Activated CD4-positive, alpha-beta T cell treated with anti-CD3 and anti-CD28 coated beads, Interleukin-2, amount 50 U/mL, for 48 hours (primary cell): ENCODE measurements at places on chromosomes 2 and 18.

GRCh38 chr2:228927028-228928010 lies 343.8 kb downstream of the PID1 start:
- no peak for DNase-seq

- no peak for DNase-seq
Measured at GRCh38 chr2:205904873-205905272, 181.1 kb downstream of the INO80D start.

GRCh38 chr2:222708274-222708710 lies 36.8 kb downstream of the MOGAT1 start:
- peak; percentile 86 for DNase-seq

DNA sequence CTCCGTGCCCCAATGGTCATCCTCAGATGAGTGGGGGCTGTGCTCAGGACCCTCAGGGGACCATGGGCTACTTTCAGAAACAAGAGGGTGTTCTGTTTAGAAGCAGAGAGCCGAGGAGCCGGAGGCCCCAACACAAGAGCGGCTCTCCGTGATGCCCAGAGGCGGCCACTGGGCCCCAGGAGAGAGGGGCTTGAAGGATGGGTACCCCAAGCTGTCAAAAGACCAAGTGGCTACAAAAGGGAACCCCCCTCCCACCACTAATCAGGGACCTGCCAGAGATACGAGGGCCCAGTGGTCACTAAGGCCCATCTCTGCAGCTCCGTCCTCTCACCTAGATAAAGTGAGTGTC lies 93.6 kb downstream of the HDAC4 start:
- no peak for DNase-seq

DNA sequence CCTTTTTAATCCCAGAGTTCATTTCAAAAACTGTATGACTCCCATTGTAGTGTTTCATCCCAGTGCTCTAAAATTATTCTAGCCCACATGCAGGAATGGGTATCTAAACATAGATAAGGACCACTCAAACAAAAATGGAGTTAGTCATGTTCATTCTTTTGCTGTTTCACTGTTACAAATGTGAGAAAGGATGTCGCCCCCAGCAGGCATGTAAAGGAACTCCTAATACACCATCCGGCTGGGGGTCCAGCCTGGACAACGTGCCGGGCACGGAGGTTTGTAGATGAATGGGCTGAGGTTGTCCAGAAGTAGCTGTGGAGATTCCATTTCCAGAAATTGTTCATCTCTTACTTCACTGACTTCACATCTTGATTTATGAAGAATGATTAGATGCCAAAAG lies 101.9 kb upstream of the RAB12 start:
- DNase-seq: no peak

- no peak for DNase-seq
Measured at GRCh38 chr2:156511122-156511521, 74.9 kb downstream of the GPD2 start.

DNA sequence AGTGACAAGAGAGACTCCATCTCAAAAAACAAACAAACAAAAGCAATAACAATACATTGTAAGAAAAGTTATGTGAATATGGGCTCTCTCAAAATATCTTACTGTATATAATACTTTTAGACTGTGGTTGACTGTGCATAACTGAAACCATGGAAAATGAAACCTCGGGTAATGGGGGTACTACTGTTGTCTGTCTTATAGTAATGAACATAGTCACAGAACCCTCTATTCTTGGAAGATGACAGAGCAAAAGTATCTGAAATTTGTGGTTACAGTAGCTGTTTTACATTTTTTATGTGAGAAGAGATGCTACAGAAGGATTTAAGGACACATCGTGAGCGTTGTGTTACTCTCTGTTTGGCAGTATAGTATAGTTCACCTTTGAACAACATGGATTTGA lies 60.5 kb downstream of the MAP4K4 start:
- DNase-seq: no peak

GRCh38 chr18:44537526-44537925 lies 143.2 kb upstream of the SETBP1 start:
- DNase-seq: no peak

DNA sequence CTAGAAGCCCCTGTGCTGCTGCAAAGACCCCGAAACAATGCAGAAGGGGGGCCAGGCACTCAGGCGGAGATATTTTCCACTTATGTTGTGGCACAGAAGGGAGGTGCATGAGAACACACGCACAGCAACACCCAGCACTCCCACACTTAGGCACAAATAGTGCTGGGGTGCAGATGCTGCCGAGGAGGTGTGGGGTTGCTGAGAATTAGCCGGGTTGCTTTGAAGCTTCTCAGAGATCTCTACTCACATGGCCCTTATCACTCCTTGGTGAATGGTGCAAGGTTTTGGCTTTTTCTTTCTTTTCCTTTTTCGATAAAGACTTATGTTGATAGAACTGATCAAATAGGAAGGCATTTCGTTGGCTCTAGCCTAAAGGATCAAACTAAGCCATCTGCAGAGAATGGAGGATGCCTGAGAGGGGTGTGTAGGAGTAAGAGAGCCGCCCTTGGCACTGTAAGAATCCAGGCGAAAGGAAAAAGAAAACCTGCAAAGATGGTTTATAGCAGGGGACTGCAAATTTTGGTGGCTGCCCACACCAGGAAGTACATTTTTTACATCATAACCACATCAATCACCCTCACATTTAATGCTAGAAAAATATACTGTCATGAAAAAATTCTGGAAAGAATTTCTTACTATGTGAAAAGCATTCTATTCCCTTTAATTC lies 27.9 kb upstream of the FHL2 start:
- DNase-seq: no peak

DNA sequence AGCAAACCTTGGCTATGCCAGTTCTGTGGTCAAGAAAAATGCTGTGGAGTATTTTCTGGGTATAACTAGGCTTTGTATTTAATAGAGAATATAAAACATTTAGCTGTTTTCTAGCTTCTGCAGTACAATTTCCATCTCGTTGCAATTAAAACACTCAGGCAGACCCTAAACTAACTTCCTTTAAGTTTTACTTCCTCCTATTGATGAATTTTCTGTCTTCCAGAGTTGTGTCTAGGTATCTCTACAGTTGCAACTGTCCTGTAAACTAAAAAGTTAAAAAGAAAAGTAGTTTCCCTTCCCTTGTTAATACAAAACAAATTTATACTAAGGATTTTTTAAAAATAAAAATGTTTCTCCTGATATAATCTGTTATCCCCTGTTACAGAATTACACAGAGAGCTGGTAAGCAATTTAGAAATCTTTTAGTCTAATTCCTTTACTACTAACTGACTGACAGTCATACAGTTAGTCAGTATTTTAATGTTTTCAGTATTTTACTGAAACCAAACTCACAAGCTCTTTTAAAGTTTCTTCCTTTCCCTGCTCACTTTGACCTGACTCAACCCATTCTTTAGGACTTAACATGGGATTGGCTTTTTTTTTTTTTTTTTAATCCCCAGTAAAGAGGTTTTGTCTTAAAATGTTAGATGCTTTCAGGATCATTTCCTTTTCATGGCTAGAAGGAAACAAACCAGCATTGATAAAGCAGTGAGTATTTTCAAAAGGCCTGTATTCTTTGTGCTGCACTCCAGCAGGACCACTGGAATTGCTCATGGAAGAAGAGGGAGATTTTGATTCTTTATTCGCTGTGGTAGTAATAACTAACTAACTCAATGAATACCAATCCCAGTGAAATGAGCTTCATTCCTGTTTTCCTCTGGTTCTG lies 22.9 kb downstream of the ITGAV start:
- DNase-seq: no peak

DNA sequence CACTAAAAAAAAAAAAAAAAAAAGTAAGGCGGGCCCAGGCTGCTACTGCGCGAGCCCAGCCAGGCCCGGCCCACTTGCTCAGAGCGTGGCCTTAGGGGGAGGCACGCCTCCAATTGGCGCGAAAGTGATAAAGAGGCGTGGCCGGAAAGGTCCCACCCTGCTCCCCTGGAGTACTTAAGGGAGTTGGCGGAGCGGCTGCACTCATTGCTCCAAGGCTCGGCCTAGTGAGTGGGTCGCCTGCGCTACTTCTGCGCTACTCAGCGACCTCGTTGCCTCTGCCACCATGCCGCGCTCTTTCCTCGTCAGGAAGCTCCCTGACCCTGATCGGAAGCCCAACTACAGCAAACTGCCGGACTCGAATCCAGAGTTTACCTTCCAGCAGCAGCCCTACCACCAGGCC lies 36.9 kb downstream of the UNC80 start:
- no peak for DNase-seq

DNA sequence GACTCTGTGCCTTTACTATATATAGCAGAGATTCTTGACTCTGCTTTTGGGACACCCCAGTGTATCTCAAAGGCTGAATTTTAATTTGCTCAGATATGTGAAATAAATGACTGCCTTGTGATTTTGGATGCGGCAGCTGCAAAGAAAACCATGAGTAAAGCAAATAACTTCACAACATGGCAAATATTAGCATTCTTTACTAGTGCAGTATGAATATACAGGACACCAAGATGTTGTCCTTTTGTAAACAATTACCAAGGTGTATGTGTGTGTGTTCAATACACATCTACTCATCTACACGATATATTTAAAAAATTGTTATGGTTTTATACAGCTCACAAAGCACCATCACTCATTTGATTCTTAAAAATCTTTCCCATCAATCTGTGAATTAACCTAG lies 70.6 kb upstream of the TCF4 start:
- DNase-seq: no peak

GRCh38 chr2:73297151-73297559 lies 3.8 kb upstream of the EGR4 start:
- DNase-seq: no peak

- DNase-seq: peak; percentile 73
Measured at GRCh38 chr2:176001281-176001915, 669 bp downstream of the LNPK start.

GRCh38 chr2:165113414-165113813 lies 90.4 kb downstream of the SCN3A start:
- DNase-seq: no peak

- DNase-seq: no peak
Measured at GRCh38 chr2:79910643-79911042, 393.9 kb downstream of the LRRTM1 start.

DNA sequence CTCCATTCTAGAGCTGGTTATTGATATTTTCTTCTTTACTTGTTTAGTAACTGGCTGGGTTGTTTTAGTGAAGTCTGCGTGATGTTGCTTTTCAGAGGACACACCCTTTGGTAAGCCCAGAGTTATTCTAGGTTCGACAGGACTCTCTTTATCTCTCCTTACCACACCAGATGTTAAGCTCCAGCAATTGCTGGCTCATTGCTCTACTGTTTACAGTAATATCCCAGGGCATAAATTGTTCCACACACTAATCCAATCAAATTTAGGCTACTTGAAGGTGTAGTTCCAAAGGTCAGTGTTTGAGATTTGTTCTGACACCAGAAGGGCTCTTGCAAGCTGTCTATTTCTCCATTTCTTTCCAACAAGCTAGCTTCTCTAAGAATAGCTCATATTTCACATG lies 506.6 kb downstream of the NR4A2 start:
- no peak for DNase-seq

- DNase-seq: no peak
Measured at GRCh38 chr2:109260886-109261700, 132.1 kb downstream of the SH3RF3 start.

GRCh38 chr2:33215299-33215698 lies 261.1 kb upstream of the RASGRP3 start:
- DNase-seq: no peak

- DNase-seq: no peak
Measured at GRCh38 chr2:69300650-69301049, 86.4 kb downstream of the GFPT1 start.

GRCh38 chr2:173226899-173227698 lies 127.6 kb upstream of the CDCA7 start:
- DNase-seq: no peak

- no peak for DNase-seq
Measured at GRCh38 chr18:39274535-39274934, 1708.9 kb upstream of the CELF4 start.

- DNase-seq: no peak
Measured at GRCh38 chr18:21331065-21331464, 89.0 kb downstream of the GREB1L start.

DNA sequence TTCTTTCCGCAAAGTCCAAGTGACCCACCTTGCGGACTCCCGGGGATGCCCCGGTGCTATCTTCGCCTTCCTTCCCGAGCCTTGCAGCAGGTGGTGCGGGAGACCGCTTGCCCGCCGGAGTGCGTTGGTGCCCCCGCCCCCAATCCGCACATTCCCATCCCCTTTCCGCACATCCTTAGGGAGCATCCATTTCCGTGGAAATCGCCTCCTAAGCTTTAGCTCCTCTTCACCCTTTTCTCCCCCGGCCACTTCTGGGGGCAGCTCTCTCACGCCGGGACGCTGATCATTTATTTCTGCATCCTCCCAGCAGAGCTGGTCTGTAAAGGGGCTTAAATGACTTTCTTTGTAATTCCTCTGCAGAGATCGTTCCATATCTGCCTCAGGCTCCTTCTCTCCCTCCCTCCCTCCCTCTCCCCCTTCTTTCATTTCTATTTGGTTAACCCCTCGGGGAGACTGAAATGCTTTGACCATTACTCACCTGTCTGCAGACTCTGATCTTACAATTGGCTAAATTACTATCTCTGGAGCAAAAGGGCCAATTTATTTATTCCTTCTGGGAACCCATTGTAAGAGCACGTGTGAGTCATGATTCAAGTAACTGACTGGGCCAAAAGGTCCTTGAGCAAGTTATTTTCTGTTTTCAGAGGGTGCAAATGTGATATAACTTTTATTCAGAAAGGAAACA lies 1.3 kb upstream of the LYPD1 start:
- no peak for DNase-seq

DNA sequence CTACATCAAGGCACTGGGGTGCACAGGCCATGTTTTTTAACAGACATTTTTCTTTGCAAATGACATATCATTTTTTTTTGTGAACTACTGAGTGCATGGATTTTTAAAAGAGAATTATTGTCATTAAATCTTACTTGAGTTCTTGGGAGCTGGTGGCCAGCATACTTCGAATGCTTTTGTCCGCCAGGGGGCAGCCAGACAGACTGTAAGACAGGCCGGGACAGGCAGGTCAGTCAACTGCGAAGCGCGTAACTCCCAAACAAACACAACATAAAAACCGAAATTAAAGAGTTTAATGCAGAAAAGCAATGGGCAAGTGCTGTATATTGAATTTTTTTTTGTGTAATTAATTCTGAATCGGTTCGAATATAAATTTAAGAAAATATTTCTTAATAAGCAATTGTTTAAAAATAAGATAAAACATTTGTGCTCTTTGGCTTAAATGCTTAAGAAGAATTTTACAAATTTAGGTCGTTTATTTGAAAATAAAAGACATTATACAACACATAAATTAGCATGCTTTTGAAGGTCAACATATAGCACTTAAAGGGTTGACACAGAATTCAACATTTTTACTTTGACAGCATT lies 142.2 kb upstream of the PXDN start:
- peak; percentile 65 for DNase-seq
